ENCODE measurements at places on chromosomes 16 and 17. TPM values are rescaled to one million over a fixed set of nuclear protein-coding genes. Genes with fewer than 3 reads are reported as not detected.

Gene YPEL2
- total RNA-seq: 12.6 TPM

Gene RTN4RL1
- 20.4 TPM for total RNA-seq

Gene PPP1R27
- not detected for total RNA-seq

Gene GSDMA
- under 0.01 TPM for total RNA-seq

Gene AATK
- total RNA-seq: 8.2 TPM

Gene RETREG3
- total RNA-seq: 59.5 TPM

Gene GP1BA
- total RNA-seq: not detected

Gene SLC16A11
- total RNA-seq: not detected

Gene HS3ST3B1
- 1.6 TPM for total RNA-seq

Gene WFDC1
- 0.82 TPM for total RNA-seq

Gene NPIPB13
- total RNA-seq: 1.2 TPM

Gene SHBG
- not detected for total RNA-seq

Gene RAB11FIP4
- 48.1 TPM for total RNA-seq

Gene HBQ1
- total RNA-seq: 6.9 TPM

GRCh38 chr16:48546774-48547173 is 63.2 kb downstream of the N4BP1 start:
- DNase-seq: no peak

DNA sequence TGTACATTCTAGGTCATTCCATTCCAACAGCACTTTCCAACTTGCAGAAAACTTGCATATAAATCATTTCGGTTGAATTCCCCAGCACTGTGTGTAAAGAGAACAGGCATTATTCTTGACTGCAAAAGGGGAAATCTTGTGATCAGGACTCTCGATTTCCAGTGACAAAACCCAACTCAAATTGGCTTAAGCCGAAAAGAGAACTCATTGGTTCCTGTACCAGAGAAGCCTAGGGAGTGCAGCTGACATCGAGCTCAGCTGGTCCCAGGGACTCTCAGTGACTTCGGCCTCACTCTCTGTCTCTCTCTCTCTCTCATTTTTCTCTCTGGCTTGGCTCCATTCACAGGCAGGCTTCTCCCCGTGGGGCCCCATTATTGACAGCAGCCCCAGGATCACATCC is 30.7 kb downstream of the CD300LF start:
- DNase-seq: no peak

DNA sequence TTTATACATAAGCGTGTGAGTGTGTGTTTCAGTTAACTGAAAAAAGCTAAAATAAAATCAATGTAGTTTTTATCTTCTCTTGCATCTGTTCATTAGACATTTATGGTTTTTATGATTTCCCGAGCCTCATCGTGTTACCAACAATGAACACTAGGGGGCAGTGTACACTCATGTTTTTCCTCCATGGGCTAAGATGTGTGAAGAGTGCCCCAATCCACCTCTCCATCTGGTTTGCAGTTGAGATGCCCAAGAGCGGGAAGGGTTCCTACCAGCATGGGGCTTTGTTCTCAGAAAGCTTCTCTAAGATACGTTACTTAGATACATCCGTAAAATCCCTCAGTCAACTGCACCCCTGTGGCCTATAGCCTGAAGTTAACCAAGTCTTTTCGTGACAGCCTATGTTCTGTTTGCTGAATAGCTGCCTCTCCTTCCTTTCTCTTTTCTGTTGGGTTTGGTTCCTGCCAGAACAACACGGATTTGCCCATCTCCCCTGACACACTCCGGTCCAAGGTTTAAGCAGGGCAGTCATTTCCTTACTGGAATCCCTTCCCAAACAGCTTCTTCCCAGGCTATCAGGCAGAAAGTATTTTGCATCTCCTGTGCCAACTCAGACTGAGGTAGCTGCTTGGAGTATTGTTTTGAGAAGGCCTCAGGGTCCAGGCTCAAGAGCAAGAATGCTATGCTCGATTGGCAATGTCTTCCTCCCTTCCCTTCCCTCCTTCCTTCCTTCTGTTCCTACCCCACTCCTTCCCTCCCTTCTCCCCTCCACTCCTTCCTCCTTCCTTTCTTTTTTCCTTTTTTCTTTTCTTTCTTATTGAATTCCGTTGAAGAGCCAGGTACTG is 12.9 kb upstream of the ELAC2 start:
- no peak for DNase-seq

GRCh38 chr17:72370819-72371218 is 250.0 kb downstream of the SOX9 start:
- no peak for DNase-seq

DNA sequence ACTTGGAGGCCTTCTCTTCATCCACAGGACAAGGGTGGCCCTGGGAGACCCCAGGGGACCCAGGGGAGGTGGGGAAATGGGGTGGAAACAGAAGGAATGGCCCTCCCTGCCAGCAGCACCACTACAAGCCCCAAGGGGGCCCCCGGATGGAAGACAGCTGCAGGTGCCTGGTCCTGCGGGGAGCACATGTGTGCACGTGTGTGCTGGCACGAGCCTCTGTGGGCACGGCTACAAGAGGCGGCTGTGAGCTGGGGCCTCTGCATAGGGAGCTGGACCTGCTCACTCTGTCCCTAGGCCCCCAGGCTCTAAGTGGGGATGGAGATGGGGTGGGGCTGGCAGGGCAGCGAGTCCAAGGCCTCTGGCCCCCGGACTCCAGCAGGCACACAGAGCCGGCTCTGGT is 13.2 kb upstream of the AATK start:
- no peak for DNase-seq

DNA sequence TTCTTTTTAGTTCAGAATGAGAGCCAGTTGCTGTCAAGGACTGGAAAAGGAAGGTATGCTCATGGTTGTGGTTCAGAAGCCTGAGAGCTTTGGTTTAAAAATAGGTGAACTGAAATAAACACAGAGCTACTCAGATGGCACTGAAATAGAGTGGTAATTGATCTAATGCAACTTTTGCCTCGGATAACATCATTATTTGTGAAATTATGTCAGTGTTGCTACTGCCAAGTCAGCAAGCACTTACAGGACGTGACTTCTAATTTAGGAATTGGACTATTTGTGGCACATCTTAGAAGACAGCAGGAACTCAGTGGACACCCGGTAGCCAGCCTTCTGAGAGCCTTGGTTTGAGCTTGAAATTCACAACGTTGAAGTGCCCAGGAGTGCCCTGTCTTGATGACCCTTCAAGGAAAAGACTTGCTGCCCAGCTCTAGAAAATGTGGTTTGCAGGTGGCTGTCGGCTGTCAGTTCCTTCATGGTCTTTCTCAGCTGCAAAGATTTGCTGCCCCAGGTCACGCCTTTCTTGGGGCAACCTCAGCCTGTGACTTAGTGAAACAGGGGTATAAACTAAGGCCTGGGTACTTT is 42.0 kb upstream of the XYLT1 start:
- no peak for DNase-seq

DNA sequence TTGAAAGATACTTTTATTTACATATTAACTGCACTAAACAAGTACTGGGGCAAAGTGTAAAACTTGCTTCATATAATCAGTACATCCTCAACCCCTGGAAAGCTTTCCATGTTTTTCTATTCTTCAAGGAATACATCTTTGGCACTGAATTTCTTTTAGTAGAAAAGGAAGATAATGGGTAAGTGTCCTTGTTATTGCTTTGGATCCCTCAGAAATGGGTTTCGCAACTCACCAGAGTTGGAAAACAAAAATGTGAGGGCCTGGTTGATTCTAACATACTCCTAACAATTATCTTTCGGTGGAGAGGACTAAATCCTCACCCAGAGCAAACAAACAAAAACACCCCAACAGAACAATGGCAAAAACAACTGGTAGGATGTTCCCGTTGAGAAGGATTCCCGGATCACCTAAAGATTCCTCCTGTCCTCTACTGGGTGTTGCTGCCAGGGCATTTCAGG is 120.4 kb downstream of the PARN start:
- DNase-seq: no peak

DNA sequence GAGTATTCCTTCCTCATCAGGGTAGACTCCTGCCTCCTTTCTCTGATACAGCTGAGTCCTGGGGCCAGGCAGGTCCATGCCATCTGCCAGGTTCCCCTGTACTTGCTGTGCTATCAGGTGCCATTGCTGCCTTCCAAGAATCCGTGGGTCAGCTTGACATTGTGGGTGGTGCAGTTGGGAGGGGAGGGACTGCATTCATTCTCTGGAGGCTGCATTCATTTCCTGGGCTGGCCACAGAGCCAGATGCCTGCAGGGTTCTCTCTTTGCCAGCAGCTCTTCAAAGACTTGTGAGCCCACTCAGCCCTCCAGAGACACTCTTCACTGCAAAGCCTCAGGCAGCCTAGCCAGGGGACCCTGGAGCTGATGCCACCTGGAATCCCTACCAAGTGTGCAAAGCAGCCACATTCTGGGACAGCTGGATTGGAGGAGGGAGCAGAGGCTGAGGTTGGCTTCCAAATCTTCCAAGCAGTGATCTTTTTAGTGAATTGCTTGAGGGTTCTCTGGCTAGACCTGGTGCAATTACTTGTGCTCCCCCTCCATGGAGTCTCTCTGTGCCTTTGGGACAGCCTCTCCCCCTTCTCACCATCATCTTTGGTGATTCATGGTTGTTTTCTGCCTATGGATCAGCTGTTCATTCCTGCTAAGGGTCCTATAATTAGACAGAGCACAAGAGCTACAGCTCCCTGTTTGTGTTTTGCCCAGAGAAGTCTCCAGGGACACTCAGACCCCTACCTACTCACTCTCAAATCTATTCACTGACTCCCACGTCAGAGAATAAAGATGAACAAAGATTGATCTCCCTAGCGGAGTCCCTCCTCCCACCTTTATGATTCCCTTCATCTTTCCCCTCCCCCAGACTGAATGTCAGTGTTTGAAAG is 20.9 kb downstream of the ANKFN1 start:
- DNase-seq: no peak

DNA sequence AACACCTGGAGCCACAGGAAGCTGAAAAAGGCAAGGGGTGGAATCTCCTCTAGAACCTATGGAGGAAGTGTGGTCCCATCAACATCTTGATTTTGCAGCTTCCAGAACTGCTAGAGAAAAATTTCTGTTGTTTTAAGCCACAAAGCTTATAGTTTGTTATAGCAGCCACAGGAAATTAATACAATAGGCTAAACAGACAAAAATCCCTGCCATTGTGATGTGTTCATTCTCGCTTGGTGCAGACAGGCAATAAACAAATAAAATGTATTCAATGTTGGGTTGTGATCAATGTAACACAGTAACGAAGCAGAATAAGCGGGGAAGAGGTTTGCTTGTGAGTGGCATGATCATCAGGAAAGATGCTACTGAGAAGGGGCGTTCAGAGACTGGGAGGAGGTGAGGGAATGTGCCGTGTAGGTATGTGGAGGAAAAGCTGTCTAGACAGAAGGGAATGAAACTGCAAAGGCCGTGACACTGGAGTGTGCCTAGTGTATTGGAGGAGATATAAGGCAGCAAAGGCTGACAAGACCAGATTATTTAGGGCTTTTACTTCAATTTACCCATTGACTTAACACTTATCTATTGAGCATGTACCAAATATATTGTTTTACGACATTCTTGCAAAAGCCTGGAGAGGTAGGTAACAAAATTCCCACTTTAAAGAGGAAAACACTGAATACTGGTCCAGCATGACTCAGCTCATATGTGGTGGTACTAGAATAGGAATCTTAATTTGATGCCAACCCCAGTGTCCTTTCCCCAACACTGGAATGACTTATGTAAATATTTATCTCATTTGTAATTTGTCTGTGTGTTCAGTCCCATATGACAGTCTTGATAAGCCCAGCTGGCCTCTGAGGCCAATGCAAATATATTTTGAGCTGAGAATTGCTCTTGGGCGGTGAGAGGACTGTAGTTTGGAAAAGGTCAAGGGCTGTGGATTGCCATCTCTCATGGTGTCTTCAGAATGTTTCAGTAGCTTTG is 375.9 kb downstream of the CDH13 start:
- no peak for DNase-seq

GRCh38 chr16:46836534-46837530 is 5.9 kb upstream of the C16orf87 start:
- DNase-seq: no peak

DNA sequence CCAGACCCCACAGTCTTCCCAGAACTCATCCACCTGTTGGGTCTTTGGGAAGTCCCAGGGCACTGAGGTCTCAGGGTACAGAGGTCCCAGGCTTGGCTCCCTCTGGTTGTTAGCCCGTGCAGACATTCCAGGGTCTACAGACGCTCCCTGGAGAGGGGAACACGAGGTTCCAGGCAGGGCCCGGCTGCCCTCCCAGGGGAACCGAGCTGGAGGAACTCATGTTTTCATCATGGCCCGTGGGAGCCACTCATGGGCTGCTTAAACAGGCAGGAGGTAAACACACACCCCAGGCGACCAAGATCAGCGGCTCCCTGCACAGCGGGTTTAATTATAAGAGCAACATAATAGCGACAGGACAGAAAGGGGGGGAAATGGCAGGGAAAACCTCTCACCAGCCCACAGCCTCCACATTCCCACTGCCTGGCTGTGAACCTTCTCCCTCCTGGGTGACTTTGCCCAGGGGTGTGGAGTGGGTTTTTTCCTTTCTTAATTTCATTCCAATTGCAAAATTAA is 36.5 kb downstream of the TRARG1 start:
- no peak for DNase-seq

- no peak for DNase-seq
Observed at GRCh38 chr16:25171390-25171789, 45.4 kb upstream of the AQP8 start.

DNA sequence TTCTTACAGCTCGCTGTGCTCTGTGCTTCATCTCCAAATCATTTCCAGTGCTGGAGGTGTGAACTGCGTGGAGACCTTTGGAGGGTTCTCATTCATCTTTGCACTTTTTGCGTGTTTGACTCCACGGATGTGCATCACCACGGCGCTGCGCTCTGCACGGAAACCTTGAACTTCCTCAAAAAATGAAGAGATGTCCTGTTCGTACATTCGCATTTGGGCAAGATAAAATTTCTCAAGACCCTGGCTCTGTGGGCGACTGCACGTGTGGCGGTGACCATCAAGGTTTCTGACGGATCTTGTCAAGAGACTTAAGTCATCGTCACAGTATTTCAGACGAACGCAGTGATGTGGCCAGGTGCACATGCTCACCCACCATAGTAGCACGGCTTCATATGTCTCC is 10.3 kb upstream of the PVALEF start:
- no peak for DNase-seq

DNA sequence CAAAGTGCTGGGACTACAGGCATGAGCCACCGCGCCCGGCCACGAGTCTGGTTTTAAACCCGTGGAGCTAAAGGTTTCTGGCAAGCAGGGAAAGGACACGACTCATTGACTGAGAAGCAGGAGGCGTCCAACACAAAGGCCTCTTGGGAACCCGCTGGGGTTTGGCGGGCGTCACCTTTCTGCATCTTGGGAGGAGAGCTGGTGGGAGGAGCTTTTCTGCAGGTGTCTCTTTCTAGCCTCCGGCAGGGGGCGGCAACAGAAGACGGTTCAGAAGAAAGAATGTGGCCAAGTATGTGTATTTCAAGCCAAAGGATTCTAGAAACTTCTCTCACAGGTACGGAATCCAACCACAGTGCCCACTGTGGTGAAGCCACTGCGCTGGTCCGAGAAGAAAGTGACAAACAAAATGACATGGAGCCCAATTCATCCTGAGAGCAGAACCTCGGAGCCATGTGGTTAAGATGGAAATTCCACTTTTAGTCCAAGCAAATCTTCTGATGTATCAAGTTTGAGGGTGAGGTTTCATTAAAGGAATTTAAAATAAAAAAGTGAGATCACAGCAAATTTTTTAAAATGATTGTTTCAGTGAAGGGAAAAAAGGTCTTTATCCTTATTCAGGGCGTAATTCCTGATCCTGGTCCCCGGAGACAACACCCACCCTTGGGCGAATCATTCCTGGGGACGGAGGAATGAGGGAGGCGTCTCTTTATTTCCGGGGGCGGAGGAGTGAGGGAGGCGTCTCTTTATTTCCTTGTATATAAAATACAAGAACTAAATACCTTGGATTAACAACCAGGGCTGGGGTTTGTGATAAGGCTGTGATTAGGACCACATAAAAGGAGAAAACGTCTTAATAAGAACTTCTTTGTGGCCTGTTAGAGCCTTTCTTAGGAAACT is 97.6 kb downstream of the MRM3 start:
- peak; percentile 51 for DNase-seq

- DNase-seq: no peak
Observed at GRCh38 chr17:8320262-8320661, 10.2 kb downstream of the ARHGEF15 start.

All from frontal cortex (tissue), 4 donors.